Naive thymus-derived CD4-positive, alpha-beta T cell (primary cell): ENCODE measurements at places on chromosomes 11 and 22. TPM values are rescaled to one million over a fixed set of nuclear protein-coding genes. Genes with fewer than 3 reads are reported as not detected.

CASP5 gene
- total RNA-seq: 0.20 TPM in 1 of 2 replicates, not detected in the other

GRCh38 chr22:39327995-39328754, 8.8 kb upstream of the RPL3 start:
- H3K4me1 ChIP-seq: no peaks in the 10 kb centered on the region
- H3K27me3 ChIP-seq: no peaks in the 10 kb centered on the region
- no peak for DNase-seq
- H3K4me3 ChIP-seq: no peak overlapping the region
- no peak overlapping the region for H3K27ac ChIP-seq
- no peaks in the 10 kb centered on the region for H3K36me3 ChIP-seq

- H3K27me3 ChIP-seq: no peaks in the 10 kb centered on the region
- no peak overlapping the region for H3K4me3 ChIP-seq
- no peak for DNase-seq
- H3K36me3 ChIP-seq: no peaks in the 10 kb centered on the region
- H3K4me1 ChIP-seq: peaks cover 34% of the 10 kb centered on the region
- peak overlapping the region; percentile 10 for H3K27ac ChIP-seq
Measured at GRCh38 chr11:128747728-128748148, 53.9 kb downstream of the FLI1 start.

GRCh38 chr11:26144291-26144690, 187.6 kb upstream of the ANO3 start:
- H3K4me1 ChIP-seq: no peaks in the 10 kb centered on the region
- H3K4me3 ChIP-seq: no peak overlapping the region
- H3K27me3 ChIP-seq: no peaks in the 10 kb centered on the region
- H3K27ac ChIP-seq: no peak overlapping the region
- DNase-seq: no peak

GRCh38 chr11:24820541-24820940, 323.7 kb downstream of the LUZP2 start:
- no peaks in the 10 kb centered on the region for H3K4me1 ChIP-seq
- H3K36me3 ChIP-seq: no peaks in the 10 kb centered on the region
- no peak overlapping the region for H3K27ac ChIP-seq
- no peak overlapping the region for H3K4me3 ChIP-seq
- H3K27me3 ChIP-seq: no peaks in the 10 kb centered on the region

DNA sequence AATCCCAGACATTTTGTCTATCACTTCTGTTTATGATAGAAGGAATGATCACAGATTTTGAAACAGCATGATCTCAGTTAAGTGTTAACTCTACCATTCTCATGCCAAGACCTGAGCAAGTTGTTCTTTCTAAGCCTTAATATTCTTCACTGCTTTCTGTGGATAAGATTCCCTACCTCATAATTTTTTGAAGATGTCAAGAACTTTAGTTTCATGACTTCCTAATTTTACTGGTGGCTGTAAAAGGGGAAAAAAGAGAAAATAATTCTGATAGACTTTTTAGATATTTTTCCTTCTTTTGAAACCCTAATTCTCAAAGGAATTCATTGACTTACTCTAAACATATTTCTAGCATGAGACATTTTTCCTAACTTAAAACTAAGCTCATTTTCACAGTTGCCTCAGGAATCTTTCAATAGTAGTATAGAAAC, 520.0 kb upstream of the LUZP2 start:
- DNase-seq: no peak
- H3K4me3 ChIP-seq: no peak overlapping the region
- H3K36me3 ChIP-seq: no peaks in the 10 kb centered on the region

DNA sequence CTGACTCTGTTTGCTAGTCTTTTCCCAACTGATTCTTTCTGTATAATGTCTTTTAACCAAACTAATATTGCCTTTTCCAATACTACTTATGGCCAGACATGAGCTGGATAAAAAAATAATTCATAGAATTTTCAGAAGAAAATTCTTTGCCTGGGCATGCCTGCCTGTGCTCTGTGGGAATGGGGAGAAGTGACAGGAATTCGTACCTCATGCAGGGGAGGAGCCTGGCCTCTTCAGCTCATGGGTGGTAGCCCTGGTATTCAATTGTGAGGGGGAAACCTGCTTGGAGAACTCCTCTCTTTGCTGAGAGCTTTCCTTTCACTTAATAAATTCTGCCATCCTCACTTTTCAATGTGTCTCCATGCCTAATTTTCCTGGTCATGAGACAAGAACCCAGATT, 928.8 kb downstream of the FAM181B start:
- H3K27me3 ChIP-seq: no peaks in the 10 kb centered on the region
- no peak overlapping the region for H3K27ac ChIP-seq
- no peaks in the 10 kb centered on the region for H3K36me3 ChIP-seq
- no peak overlapping the region for H3K4me3 ChIP-seq
- no peak for DNase-seq

DNA sequence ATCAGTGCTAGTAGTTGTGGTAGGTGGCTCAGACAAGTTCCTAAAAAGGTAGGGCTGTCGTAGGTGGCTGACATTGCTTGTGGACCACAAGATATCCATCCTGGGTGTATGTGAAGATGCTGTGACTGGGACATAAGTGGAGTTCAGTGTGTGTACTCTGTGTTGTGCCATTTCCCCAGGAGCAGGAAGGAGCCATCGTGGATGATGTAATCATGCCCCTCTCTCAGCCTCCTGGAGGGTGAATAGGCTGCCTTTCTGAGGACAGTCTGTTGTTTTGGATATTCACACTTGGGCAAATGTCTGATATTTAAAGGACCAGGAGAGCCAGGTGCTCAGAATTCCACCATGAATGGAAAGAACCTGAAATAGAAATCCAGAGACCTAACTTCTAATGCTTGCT, 2.7 kb downstream of the HEPHL1 start:
- no peak overlapping the region for H3K4me3 ChIP-seq
- no peak overlapping the region for H3K27ac ChIP-seq
- H3K27me3 ChIP-seq: no peaks in the 10 kb centered on the region
- no peaks in the 10 kb centered on the region for H3K36me3 ChIP-seq

- no peaks in the 10 kb centered on the region for H3K4me1 ChIP-seq
- no peaks in the 10 kb centered on the region for H3K27me3 ChIP-seq
- H3K27ac ChIP-seq: no peak overlapping the region
Measured at GRCh38 chr11:116532066-116532465, 240.7 kb downstream of the BUD13 start.

DNA sequence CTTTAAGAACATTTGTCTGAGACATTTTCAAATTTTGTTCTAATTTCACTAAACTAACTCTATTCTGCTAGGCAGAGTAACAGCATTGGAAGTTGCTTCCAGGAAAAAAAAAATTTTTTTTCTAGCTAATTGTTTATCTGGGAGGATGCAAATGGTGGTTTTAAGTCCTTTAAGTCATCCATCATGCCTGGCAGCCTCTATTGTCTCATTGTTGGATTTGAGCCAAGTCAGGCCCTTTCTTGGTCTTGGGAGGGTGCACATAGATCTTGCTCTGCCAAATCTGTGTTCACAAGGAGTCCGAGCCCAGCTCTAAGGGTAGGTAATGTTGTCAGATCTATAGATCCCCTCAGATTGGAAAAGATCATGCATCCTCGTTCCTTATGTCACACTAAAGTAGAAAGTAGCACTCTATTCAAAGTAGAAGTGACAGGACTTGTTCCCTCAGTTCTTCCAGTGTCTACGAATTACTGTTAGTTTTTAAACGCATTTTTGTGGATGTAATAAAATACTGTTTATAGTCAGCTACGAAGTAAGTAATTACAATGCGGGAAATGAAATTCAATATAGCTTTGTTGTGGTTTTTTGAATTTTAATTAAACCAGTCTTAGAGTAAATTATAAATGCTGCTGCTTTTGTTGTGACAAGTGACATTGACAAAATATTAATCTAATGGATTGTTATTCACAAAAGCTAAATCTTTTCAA, 166.0 kb upstream of the RASSF10 start:
- no peaks in the 10 kb centered on the region for H3K27me3 ChIP-seq
- no peak overlapping the region for H3K4me3 ChIP-seq

DNA sequence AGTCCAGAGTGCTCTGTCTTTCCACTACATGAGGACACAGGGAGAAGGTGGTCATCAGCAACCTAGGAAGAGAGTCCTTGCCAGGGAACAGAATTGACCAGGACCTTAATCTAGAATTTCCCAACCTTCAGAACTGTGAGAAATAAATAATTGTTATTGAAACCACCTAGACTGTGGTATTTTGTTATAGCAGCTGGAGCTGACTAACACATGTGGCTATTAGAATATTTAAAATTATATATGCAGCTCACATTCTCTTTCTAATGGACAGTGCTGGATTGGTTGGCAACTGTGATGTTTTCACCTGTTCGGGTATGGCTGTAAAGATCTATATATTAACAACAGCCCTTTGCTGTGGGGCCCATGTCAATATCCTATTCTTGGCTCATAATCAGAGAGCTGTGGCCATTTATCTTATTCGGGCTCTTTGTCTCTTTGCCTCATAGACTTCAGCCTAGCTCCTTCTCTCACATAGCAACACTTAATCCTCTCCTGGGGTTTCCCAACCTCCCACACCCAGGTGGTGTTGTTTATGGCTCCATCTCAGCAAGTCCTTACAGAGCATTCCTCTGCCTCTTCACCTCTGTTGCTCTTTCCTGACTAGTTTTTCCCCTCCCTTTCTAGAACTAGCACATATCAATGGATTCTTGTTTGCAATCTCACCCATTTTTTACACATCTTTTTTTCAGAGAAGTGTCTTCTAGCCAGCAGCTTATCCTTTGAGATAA, 46.4 kb upstream of the AMOTL1 start:
- H3K4me3 ChIP-seq: no peak overlapping the region
- no peak overlapping the region for H3K27ac ChIP-seq
